Muscle of arm (tissue), 14 donors: ENCODE measurements at places on chromosomes 2 and 18. TPM values are rescaled to one million over a fixed set of nuclear protein-coding genes. Genes with fewer than 3 reads are reported as not detected.

GRCh38 chr2:149399934-149400615 is 69.7 kb downstream of the LYPD6 start:
- no peak for DNase-seq

GRCh38 chr2:9813312-9814128 is 29.8 kb upstream of the TAF1B start:
- DNase-seq: peak; percentile 80

DNA sequence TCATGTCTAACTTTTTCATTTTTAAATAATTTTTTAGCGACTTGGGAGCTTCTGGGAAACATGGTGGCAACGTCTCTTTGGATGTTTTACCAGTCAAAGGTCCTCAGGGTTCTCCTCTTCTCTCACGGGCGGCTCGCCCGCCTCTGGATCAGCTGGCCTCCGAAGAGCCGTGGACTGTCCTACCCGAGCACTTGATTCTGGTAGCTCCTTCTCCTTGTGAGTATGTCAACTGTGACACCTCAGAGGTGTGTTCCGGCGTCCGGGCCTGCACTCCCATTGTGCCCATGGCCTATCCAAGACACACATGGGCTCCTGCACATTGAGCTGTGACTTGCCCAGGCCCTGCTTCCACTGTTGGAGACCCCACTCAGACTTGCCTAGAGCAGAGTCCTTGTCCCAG is 104.3 kb downstream of the CEP192 start:
- no peak for DNase-seq

DNA sequence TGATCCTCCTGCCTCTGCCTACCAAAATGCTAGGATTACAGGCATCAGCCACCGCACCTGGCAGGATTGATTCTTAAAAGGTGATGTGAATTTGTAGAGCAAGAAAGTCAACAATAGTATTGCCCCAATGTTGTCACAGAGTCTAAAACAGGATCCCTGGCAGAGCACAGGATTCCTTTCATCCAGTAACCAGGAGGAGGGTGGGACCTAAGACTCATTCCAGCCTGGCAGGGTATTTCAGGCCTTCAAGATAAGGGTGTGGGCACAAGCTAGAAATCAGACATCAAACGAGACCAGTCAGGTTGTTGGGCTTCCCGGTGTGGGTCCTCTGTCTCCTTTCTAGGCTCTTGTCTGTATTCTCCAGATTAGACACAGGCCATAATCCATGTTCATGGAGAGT is 511.4 kb downstream of the BCL11A start:
- DNase-seq: no peak

DNA sequence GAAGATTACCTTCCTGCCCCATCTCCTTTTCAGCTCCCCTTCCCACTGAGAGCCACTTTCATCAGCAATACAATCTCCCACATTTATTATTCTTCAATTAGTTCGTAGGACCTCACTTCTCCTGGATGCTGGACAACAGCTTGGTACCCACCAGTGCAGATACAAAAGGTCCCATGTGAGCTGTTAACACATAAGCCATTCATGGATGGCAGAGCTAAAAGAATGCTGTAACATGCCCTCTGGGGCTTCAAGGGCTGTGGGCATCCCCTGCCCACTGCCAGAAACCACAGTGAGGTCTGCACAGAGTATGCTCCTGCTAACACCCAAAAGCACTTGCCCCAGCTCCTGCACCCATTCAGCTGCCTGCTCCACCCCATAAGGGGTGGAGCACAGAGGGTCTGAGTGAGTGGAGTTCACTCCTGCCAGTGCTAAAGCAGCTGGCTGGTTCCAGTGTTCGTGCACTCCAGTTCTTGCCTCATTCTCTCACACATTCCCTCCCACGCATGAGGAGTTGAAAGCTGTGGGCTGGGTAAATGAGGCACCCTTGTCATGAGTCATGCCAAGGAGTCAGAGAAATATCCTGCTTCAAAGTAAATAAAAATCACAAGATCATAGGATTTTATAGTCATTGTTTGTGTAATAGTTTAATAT is 305.9 kb upstream of the TMEFF2 start:
- no peak for DNase-seq

DNA sequence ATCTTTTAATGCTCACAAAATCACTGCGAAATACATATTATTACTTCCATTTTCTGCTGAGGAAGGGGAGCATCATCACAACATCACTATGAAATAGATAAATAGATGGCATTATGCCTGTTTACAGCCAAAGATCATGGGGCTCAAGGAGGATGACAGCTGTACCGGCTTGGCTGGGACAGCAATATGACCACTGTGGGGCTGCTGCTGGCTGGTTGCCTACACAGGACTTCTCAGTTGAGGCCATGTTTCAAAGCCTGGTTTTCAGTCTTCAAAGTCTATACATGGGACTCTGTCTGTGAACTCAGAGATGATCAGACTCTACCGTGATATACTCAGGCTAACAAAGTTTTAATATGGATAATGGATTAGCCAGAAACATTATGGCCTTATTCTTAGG is 58.7 kb downstream of the SPATS2L start:
- DNase-seq: no peak

DNA sequence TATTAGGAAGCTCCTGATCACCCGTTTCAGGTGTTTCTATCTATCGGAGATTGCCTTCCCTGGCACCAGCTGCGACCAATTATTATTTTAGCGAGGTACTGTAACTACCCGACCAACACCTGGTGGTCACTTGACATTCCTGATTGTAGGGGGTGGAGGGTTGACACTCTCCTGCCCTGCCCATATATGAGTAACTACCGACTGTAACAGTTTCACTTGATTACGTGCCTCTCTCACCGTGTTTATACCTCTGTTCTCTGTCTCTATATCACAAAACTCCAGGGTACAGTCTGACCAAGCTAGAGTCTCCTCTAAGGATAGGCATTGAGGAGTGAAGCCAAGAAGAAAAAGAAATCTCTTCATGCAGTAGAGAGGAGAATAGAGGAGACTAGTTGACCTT is 268.0 kb upstream of the LRATD1 start:
- DNase-seq: no peak

Gene FSHR
- polyA plus RNA-seq: 0.60 TPM

Gene CNDP1
- polyA plus RNA-seq: 0.40 TPM

Gene DSG2
- polyA plus RNA-seq: 5.0 TPM

Gene INHBB
- not detected for polyA plus RNA-seq
